ENCODE measurements at places on chromosomes 3 and 15.

GRCh38 chr15:60135961-60136360 is 131.8 kb downstream of the FOXB1 start:
- no peak for DNase-seq

- DNase-seq, result no peak
These were observed 492.1 kb upstream of the PPP2R3A start for GRCh38 chr3:135473449-135473848.

DNA sequence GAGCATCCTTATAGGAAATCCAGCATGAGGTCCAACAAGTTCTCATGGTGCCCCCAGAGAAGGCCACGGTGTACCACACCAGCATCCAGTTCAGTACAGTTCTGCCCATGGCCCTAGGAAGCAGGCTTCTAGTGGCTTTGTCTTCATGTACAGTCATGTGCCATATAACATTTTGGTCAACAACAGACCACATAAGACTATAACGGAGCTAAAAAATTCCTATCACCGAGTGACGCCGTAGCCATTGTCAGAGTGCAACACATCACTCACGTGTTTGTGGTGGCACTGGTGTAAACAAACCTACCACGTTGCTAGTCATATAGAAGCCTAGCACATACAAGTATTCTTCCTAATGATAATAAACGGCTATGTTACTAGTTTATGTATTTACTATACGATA is 209.0 kb downstream of the ARRDC4 start:
- no peak for DNase-seq

DNA sequence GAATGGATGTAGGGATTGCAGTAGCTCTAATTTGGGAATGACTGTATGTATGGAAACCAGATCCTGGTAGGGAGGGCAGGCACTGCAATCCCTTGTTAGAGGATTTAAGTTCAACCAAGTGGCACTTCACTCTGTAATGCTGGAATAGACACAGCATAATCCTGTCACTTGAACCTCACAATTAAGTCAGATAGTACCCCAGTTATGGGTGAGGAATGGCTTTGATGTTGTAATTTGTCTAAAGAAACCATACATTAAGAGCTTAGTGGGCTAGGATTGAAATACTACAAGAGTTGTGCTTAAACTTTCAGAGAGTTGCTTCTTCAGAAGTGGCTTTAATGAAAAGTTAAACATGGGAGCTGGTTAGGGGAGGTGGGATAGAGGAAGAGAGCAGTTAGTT is 9.3 kb downstream of the RAB7A start:
- no peak for DNase-seq

DNA sequence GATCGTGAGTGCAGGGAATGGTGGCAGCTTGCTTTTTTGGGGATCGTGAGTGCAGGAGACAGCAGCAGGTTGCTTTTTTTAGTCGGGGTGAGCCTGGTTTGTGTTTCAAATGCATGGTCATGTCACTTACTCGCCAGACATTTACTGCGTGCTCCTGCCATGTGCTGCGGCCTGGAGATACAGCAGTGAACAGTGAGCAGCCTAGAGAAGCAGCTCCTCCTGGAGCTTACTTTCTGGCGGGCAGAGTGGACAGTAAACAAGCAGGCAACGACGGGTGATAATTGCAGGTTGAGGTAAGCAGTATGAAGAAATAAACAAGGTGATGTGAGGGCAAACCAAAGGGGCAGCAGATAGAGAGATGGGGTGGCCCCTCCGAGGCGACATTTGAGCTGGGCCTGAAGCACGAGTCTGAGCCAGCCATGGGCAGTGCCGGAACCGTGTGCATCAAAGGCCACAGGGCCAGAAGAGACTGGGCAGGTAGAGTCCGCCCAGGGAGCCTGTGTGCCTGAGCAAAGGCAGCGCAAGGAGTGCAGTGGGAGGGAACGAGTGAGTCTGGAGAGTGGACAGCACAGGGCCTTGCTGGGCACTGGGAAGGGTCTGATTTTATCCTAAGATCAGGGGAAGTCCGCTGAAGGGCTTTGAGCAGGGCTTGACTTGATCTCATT is 57.3 kb upstream of the RASA2 start:
- DNase-seq, result no peak

DNA sequence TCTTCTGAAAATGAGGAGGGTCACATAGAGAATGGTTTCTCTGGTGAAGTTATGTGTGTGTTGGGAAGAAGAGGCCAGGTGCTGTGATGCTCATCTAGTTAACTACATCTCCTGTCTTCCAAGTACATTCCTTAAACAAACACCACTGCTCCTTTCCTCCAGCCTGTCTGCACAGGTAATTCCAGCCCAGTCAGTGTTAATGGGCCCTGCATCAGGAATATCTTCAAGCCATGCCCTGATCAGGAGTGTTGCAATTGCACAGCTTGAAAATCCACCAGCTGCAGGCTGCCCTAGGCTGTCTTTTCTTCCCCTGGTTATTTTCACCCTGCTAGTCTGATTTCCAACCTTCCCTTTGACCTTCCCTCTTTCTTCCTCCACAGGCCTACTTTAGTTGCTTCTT is 41.9 kb upstream of the LMOD3 start:
- DNase-seq, result no peak

DNA sequence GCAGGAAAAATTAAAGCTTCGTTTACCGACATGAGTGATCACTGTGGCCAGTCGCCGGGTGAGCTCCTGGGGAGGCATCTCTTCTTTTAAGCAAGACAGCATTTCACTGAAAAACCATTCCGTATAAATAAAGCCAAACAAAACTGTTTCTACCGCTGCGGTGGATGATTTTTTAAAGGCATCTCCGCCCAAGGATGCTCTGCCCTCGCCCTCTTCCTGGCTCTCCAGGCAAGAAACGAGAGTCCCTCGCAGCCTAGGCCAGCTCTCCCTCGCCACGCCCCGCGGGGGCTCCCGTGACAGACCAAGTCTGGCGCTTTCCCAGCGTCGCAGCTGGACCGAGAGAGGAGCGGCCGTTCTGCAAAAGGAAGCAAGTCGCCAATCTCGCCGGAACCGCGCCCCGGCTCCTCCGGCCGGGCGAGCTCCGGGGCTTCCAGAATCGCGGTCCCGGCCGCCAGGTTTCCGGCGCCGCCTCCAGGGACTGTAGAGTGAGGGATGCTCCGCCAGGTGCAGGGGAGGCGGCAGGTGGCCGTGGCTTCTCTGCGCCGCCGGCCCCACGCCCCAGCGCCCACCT is 458 bp downstream of the MCF2L2 start:
- no peak for DNase-seq

- DNase-seq, result peak; percentile 78
These were observed at the start of gene EIF4A2 for GRCh38 chr3:186783058-186783730. Gene EIF4A2, plus strand, starts transcription at chr3:186783577. Its CDS starts 34 bp downstream, at chr3:186783611.

- DNase-seq, result no peak
These were observed 277.4 kb downstream of the ROBO1 start for GRCh38 chr3:79490165-79491028.

DNA sequence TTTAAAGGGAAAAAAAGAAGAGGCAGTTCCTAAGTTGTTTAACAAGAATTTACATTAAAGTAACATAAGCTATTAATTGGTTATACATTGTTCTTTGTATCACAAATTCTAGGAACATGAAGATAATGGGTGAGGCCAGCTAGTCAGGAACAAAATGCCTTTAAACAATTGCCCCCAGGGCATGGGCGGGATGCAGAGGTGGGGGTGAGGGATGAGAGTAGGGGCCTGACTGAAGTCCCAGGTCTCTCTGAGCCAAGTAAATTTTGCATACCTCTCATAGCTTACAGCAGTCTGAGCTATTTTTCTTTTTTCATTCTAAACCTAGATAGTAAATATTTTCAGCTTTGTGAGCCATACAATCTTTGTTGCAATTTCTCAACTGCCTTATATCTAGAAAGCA is 77.8 kb upstream of the RNU6-1 start:
- no peak for DNase-seq

DNA sequence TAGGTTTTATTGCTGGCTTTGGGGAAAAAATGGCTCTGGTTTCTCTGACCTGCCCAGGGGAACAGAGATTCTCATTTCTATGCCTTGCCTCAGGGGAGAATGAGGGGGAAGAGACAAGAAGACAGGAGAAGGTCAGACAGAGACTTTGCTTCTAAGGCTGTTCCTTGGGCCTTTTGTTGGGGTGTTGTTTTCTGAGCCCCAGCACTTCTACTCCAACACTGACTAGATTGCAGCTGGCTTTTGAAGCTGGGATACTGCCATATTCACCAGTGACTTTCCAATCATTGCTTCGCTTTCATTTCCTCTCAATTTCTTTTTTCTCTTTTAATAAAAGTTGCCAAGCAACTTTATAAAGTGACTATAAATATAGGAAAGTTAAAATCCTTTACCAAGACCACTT is 143.2 kb upstream of the ARHGEF26 start:
- no peak for DNase-seq

DNA sequence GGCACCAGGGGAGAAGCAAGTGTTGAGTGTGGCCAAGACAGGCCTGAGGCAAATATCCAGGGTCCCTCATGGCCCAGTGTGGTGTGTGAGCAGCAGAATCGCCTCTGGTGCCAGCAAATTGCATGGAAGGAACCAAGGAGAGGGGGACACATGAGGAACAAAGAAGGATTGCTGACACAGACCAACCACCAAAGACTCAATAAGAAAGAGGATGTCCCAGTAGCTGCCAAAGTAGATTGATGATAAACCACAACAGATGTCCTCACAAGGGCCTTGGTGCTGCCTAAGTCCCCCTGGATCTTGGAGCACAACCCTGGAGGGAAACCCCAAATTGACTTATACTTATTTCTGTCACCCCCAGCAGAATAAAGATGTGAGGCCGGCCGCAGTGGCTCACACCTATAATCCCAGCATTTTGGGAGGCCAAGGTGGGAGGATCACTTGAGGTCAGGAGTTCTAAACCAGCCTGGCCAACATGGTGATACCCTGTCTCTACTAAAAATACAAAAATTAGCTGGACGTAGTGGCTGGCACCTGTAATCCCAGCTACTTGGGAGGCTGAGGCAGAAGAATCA is 10.6 kb downstream of the SRGAP3 start:
- no peak for DNase-seq

- DNase-seq, result no peak
These were observed 14.6 kb downstream of the MELTF start for GRCh38 chr3:197014942-197015575.

GRCh38 chr15:49024840-49025239 is 21.4 kb downstream of the SECISBP2L start:
- DNase-seq, result no peak

DNA sequence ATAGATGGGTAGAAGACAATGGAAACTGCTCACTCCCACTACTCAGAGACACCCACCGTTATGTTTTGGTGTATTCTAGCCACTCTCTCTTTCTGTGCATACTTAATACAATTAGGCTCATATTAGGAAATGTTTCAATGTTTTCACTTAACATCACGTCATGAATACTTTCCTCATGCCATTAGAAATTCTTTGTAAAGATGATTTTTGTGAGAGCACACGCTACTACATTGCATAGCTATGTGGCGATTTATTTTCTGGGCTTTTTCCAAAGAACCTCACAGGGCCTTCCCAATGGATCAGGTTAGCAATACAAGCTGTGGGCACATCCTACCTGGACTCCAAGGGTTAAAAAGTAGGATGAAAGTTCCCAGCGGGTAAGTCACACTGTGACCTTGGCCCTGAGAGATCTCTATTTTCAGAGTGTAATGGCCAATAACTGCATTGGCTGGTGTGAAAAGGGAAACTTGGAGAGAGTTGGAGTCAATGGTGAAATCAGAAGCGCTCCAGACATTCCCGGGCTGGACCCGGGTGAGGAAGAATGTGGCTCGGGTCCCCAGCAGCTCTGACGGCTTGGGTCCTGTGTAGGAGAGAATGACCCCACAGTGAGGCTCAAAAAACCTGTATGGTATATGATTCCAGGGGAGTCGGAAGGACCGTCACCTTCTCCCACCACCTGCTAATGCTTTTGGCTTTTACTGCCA is 25.8 kb upstream of the TGM5 start:
- DNase-seq, result no peak

GRCh38 chr3:127990461-127990860 is 61.8 kb upstream of the SEC61A1 start:
- no peak for DNase-seq

- peak; percentile 2 for DNase-seq
These were observed 167.4 kb downstream of the GAP43 start for GRCh38 chr3:115790759-115791158.

DNA sequence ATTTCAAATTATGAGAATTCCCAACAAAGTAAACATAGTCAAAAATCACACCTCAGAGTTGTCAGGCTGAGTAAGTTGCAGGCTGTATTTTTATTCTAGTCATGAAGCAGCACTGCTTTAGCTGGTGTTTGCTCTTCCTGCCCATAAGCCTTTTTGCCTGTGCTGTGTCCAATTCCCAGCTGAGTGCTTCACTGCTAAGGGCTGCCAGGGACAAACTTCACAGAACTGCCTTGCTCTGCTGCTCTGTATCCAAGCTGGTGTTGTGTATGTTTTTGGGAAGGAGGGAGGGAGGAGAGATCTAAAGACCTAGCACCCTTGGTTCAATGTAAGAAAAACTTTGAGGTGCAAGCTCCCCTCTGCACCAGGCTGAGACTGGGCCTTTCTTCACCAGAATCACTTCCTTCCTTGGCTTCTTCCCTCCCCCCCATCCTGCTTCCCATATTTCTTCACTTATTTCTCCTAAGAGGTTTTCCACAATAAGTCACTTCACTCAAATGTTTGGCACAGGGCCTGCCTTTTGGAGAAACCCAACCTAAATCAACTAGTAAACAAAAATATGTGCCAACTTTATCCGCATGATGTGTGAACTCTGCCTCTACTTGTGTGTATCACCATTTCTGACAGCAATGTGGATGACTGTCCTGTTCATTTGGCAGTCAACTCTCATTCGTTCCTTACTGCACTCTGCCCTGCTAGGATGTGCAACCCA is 156.1 kb downstream of the TBL1XR1 start:
- no peak for DNase-seq

DNA sequence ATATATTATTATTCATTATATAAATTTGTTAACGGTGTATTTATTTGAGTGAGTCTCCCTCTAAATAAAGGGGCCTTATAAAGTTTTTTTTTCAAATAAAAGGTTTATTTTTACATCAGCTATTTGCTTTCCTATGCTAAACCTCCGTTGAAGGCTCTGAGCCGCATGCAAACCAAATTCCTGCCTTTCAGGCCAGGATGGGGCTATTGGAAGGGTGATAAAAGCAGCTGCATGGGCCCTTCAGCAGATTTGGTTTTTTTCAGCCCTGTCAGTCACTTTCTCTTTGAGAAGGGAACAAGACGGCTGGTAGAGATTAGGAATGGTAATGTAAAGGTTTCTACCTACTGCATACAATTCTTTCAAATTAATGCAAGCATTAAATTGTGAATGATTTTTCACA is 244.2 kb downstream of the WNT5A start:
- DNase-seq, result no peak

- DNase-seq, result no peak
These were observed 172.4 kb downstream of the CHDH start for GRCh38 chr3:53673722-53674350.
